ENCODE measurements at places on chromosomes 2 and 18.

DNA sequence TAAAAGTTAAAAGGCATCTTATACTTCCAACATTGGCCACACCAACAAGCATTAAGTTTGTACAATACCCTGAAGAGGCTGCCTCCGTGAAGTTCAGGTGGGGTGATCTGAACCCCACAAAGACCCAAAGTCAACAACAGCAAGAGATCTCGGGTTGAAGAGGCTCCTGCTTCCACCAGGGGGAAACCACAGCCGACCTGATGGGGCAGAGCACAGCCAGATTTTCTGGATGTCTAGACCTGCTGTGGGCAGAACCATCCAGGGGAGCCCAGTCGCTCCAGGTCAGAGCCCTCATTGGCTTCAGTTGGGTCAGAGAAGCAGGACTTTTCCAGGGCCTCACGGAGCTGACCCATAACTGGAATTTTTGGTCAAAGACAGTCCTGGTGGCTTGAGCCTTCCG lies 66.5 kb upstream of the ACKR3 start:
- no peak for DNase-seq

GRCh38 chr2:170502361-170503130 lies 212.6 kb upstream of the SP5 start:
- DNase-seq: no peak

- DNase-seq: no peak
Measured at GRCh38 chr2:7083580-7084509, 166.6 kb downstream of the RNF144A start.

- DNase-seq: no peak
Measured at GRCh38 chr2:235988271-235989015, 179.7 kb downstream of the GBX2 start.

- peak; percentile 37 for DNase-seq
Measured at GRCh38 chr2:226799211-226799975, at the start of gene IRS1. TSS of gene IRS1 (minus strand) at chr2:226799820. CDS start at chr2:226798738, 1,082 bp downstream.

- DNase-seq: no peak
Measured at GRCh38 chr18:478681-479080, 21.8 kb downstream of the COLEC12 start.

DNA sequence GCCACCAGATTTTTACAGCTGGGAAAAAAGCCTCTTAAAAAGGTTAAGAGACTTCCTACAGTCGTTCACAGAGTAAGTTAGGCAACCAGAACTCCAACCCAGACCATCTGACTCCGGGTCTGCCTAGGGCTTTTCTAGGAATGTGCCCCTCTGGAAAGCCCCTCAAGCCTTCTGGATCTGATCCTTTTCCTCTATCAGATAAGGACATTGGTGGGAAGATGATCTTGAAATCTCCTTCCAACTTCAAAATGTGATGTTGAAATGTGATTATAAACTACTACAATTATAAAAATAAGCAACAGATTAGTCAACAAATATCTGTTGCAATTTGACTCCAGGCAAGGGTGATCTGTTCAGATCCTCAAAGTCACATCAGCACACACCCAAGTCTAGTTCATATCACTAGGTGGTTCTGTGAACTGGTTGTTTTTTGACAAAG lies 270.4 kb downstream of the ARHGAP15 start:
- no peak for DNase-seq

- no peak for DNase-seq
Measured at GRCh38 chr2:170250584-170250983, 72.6 kb downstream of the MYO3B start.

DNA sequence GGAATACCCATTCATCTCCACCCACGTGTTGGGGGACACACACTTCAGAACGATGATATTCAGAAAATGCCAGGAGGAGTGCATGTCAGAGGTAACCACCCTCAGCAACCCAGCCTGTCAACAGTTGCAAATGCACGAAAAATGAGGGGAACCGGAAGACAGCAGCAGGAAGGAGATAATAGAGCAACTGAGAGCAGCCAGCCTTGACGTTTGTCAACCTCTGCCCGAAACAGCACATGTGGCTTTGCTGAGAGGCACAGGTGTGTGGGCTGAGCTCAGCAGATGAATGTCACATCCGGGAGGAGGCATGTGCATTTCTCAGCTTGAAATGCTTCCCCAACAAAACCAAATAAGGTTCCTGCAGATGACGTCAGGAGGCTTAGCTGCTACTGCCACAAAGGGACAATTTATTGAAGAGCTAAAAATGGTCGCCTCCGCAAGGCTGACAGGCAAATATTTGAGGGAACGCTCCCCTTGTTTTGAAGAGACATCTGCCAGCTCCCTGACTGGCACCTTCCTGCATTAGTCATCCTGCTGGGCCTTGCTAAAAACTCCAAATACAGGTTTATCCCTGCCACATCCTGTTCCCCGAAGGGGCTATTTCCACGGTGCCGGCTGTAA lies 419.0 kb downstream of the NBAS start:
- peak; percentile 12 for DNase-seq

DNA sequence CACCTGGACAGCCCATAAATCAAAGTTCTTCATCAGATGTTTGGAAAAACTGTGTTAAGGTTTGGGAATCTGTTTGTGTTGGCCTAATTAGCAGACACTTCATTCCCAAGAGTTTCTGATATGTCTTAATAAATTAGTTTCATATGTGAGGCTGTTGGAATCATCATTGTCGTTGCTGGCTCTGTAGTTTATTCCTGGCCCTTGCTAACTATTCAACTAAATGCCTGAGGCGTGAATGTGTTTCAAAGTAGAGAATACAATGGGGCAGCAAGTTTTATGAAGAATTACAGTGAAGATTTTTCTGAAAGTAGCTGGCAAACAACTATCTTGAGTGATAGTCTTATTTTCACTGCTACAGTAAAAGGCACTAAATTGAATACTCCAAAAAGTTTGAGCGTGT lies 141.1 kb downstream of the PARD3B start:
- no peak for DNase-seq

- DNase-seq: no peak
Measured at GRCh38 chr2:191951376-191951775, 104.5 kb upstream of the CAVIN2 start.

DNA sequence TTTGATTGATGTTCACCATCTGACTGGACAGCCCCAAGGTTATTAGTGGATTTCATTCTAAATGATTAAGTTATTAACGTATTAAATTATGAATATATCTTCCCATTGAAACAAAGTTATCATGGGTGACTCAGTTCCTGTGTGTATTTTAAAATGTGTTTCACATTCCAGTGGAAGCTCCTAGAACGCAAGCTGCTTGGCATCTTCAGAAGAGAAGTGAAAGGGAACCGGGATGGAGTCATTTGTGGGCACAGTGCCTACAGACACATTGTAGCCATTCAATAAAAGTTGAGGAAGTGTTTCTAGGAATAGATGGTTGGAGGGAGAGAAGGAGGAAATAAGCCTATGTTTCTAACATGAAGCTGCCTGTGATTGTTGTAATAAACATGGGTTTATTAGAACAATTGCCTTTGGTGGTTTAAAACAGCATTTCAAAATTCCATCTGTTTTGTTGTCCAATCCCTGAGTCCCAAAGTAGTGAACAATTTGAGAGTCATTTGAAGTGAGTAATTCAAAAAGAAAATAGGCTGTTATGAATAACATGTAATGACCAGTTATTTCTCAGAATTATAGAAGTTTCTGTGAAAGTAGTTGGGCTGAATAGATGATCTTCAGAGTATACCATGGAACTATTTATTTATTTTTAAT lies 143.5 kb downstream of the PKP4 start:
- no peak for DNase-seq

DNA sequence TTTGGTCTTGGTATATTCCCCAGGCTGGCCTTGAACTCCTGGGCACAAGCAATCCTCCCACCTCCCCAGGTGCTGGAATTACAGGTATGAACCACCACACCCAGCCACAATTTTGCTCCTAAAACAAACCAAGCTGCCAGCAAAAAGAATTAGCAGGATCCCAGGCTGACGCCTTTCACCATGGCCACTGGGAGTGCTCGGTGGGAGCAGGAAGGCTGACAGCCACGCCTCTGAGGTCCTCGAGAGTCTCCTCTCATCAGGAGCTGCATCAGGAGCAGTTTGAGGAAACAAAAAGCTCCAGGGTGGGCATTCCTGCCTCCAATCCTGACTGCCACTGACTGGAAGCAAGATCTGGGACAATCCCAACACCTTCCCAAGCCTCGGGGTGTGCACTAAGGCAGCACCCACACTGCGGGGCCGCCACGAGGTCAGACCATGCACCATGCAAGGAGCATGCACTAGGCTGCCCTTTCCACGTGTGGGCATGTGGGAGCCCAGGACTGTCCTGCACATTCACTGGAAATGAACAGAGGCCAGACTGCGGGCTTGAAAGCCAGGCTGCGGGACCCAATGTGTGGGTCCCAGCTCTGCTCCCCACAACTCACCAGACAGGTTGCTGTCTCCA lies 51.4 kb downstream of the TFCP2L1 start:
- no peak for DNase-seq

DNA sequence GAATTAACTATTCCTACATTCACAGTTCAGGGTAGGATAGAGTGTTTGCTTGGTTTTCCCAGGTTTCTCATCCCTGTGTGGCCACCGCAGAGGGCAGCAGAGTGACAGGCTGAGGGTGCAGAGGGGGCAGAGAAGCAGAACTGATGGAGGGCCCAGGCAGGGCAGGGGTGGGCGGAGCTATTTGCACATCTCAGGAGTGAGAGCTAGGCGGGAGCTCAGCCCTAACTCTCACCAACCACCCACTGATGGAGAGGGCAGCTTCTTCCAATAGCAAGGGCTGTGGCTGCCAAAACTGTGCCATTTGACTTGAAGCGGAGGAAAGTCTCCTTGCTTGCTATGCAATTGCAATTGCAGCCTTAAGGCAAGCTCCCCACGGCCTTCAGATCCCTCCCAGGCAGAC lies 12.0 kb upstream of the DARS1 start:
- no peak for DNase-seq

DNA sequence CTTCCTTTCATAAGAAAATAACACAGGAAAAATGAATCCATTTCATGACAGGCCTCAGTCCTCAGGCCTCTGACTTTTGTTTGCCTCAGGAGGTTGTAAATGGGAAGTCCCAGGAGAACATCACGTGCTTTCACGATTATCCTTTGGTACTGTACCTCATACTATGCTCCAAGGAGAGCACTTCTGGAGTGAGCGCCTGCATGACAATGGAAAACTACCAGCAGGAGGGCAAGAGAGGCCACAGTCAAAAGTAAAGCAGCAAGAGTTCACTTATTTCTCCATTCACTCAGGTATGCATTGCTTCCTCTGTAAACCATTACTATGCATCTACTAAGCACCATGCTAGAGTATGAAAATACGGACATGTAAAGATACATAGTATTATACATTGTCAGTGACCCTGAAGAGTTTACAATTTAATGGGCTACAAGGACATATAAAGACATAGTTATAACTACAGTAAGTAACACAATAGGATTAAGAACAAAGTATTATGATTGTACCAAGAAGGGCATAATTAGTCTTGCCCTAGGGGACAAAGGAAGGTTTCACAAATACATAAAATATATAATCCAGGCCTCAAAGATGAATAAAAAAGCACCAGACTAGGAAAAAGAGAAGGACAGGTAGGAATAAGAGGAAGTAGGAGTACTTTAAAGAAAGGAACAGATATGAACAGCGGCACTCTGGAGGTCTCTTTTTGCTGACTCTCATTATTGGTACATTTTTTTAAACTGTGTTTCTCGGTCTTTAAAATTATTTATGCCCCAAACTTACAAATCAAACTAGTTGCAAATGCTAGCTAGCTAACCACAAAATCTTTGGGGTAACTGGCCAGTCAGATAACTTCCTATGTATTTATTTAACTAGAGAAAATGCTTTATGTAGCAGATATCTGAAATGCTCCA lies 806.7 kb downstream of the NRXN1 start:
- DNase-seq: no peak

- DNase-seq: no peak
Measured at GRCh38 chr2:240423788-240424191, 11.7 kb upstream of the GPC1 start.

- DNase-seq: no peak
Measured at GRCh38 chr2:53508667-53509066, 258.9 kb upstream of the CHAC2 start.

- no peak for DNase-seq
Measured at GRCh38 chr2:46540496-46541331, 61.3 kb downstream of the TMEM247 start.

DNA sequence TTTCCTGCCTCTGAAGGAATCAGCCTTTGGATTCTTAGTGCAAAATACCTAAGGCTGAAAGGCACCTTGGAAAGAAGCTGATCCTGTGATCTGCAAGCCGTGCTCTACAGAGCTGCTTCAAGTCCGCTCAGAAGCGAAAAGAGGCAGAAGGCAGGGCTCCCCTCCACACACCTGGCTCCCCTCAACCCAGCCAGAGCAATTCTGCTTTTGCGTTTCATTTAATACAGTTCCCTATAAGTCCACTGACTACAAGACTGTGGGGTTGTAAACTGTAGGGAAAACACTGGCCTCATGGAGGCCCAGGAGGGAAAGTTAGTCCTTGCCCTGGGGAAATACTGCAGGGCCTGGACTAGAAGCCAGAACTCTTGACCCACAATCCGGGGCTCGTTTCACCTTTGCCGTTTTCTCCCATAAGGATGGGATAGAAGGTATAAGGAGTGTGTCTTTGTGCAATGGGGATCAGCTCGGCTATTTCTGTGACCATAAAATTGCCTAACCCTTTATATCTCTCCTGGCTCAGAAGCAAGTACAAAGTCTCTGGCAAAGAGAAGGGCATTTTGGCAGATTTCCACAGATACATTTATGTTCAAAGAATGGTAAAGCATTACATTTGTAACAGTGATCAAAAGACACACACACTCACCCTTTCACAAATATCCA lies 95.8 kb upstream of the TEX51 start:
- DNase-seq: no peak

GRCh38 chr18:27582760-27583412 lies 397.8 kb upstream of the CHST9 start:
- DNase-seq: no peak

GRCh38 chr2:224032283-224032682 lies 6.8 kb downstream of the SERPINE2 start:
- no peak for DNase-seq

GRCh38 chr18:10397004-10397403 lies 57.4 kb upstream of the APCDD1 start:
- no peak for DNase-seq

GRCh38 chr2:90077948-90078347 lies 1386.5 kb downstream of the RPIA start:
- no peak for DNase-seq

DNA sequence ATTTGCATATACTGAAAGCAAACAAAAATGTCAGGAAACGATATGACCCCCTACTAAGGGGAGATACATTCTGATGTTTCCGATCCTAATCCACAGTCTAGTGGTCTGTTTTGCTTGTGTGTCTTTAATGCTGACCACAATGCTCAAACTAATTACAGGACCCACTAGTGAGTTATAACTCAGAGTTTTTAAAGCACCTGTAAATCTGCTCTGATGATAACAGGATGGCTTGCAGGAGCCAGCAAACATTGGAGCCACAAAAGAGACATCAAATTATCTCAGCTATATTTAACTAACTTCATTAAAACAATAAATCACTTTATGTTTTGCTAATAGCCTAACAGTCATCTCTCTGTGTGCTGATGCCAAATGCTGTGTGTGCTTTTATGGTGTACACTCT lies 300.3 kb downstream of the NBAS start:
- DNase-seq: no peak

GRCh38 chr2:29307519-29307918 lies 192.3 kb downstream of the CLIP4 start:
- DNase-seq: no peak

All from activated CD8-positive, alpha-beta memory T cell treated with anti-CD3 and anti-CD28 coated beads for 48 hours (primary cell).